ENCODE measurements at places on chromosomes 3 and 15. TPM values are rescaled to one million over a fixed set of nuclear protein-coding genes. Genes with fewer than 3 reads are reported as not detected.

The HMG20A gene
- 27.5 TPM for total RNA-seq

The CCR2 gene
- 1.8 TPM for total RNA-seq

The CPEB1 gene
- 5.6 TPM for total RNA-seq

The MEX3B gene
- total RNA-seq: not detected

The PODXL2 gene
- 9.7 TPM for total RNA-seq

The LNP1 gene
- not detected for total RNA-seq

The RASGRP1 gene
- 0.40 TPM for total RNA-seq

The CPB1 gene
- 0.41 TPM for total RNA-seq

The IL5RA gene
- 0.95 TPM for total RNA-seq

The GOLGA6B gene
- total RNA-seq: not detected

The QTRT2 gene
- 18.3 TPM for total RNA-seq

The MYRIP gene
- total RNA-seq: 3.8 TPM

The CDHR4 gene
- total RNA-seq: not detected

The FSTL1 gene
- total RNA-seq: 81.2 TPM

The RFX7 gene
- 14.2 TPM for total RNA-seq

The TAMM41 gene
- total RNA-seq: 4.9 TPM

The CP gene
- 19.5 TPM for total RNA-seq
